ENCODE measurements at places on chromosomes 6 and 20.

- no peak for DNase-seq
Measured at GRCh38 chr20:16692009-16692408, 37.8 kb upstream of the SNRPB2 start.

DNA sequence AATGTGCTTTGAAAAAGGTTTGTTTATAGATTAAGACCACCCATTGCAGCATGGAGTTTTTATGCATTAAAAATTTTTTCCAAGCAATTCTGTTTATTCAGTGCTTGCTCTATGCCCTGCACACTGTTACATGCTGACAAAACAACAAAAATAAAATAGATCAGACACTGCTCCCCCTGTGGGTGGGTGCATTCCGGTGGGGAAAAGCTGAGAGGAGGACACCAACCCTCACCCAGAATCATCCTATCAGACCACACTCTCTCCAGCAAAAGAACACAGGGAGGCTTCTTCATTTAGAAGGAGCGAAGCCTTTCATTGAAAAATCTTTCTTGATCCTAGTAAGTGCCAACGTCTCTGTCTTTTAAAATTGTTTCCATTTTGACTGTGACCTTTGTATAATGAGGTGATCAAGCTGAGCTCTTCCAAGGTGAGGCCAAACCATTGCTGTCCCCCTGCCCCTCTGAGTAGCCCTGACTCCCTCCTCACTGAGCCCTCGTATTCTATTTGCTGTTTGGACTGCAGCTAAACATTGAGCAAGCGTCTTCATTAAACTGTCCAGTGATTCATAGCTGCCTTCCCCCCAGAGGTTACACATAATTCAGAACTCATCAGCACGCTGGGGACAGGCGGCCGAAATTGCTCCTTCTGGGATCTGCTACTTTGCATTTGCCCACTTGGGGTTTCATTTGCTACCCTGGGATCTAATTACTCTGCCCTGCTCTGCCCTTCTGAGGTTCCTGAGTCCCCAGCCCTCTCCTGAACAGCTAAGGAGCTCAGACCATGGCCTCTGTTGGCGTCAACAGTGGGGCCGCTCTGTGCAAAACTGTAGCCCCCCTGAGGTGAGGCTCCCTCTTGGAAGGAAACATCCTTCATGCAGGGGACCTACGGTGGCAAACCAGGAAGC lies 102.4 kb downstream of the F13A1 start:
- no peak for DNase-seq

- no peak for DNase-seq
Measured at GRCh38 chr6:136695412-136695811, 96.9 kb downstream of the MAP3K5 start.

DNA sequence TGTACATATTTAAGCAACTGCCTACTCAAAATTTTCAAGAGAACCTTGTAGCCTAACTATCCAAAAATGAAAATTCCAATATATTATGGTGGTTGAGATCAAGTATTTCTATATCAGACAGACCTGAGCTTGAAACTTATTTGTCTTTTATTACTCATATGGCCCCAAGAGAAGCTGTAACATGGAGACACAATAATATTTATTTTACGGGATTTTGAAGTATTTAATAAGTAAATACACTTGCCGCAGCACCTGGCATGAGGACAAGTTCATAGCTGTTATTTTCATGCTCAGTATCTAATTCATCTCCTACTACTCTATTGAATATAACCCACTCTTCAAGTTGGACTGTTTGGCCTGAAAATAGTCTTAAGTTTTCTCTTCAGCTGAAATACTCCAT lies 28.0 kb downstream of the PTPRK start:
- no peak for DNase-seq

DNA sequence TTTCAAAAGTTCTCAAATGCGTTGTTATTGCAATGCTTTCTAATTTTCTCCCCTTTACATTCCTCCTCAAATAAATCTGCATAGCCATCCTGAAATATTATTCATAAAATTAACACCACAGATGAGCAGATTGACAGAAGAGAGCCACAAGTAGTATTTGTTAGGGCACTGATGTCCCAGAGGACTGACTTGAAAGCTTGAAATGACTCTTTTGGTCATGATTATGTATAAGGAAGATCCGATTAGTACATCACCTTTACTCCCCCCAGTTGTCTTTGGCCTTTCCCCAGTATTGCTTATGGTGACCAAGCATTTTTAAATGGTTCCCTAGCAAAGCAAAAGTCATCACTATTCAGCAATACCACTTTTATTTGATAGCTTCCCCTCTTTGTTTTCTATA lies 187.6 kb downstream of the ADAT2 start:
- no peak for DNase-seq

DNA sequence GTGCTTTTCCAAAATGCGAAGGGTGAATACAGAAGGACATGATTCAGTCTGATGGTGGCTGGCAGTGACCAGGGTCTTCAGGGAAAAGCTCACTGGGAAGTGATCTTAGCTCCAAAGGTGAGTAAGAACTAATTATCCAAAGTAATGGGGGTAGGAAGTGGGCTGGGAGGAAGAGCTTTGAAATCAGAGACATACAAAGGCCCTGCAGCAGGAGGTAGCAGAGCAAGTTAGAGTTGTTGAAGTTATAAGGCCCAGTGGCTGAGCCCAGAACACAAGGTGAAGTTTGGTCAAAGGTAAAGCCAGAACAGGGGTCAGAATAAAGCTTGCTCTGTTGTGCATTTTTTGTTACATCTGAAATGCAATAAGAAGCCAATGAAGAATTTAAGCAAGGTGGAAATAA lies 81.2 kb downstream of the PLCB1 start:
- no peak for DNase-seq

GRCh38 chr20:48751871-48752270 lies 75.9 kb downstream of the PREX1 start:
- no peak for DNase-seq

DNA sequence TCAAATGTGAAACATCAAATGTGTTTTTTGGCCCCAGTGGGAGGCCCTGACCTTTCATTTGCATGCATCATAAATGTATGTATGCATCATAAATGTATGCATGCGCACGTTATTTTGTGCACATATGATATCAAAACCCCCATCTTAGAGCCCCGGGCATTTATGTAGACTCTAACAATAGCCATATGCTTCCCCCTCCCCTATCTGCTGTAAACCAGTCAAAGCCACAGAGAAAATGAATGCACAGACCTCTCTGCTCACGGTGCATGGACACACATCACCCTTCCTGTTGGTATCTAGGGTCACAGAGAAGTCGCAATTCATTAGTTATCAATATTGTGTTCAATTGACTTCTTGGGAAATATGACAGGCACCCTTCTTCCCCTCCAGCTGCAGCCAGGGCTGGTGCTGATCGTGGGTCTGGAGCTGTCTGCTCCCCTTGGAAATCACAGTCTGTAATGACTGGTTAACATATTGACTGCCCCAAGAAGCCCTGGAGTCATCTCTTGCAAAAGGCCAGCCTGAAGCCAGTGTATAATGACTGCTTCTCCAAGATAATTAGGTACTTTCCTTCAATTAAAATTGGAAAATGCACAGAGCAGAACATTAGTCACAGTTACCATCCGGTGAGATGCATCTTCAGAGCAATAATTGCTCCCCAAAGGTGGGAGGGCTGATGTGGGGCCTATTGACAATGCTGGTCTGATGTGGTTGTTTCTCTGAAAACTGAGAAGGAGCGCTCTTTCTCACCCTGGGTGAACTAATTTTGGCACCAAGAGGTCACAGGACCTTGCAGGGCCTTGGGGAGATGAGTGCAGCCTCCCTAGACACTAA lies 532.2 kb downstream of the CDH26 start:
- DNase-seq, result no peak

DNA sequence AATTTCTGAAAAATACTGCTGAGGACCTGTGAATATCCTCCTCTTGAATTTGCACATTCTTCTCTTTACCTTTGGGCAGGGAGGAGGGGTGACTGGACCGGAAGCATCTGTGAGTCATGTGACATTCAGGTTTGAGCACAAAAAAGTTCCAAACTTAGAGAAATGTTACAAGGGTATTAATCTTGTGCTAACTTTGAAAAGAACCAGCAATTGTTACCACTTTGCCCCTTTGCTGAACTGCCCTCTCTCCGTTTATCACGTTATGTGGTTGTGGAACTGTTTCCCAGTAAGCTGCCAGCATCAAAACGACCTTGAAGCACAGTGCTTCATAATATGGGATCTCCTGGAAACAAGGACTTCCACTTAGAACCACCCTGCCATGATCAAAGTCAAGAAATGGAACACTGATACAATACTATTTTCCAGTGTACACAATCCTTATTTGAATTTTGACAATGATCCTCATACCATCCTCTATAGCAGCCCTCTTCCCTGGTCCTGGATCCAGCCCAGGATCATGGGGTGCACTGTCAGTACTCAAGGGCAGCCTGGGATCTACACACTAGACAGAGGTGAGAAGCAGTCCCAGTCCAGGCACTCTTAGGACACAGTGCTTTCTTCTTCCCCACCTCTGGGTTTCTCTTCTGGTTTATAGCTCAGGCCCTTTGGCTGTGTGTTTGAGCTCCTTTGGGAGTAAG lies 2.3 kb upstream of the TUBB1 start:
- no peak for DNase-seq

DNA sequence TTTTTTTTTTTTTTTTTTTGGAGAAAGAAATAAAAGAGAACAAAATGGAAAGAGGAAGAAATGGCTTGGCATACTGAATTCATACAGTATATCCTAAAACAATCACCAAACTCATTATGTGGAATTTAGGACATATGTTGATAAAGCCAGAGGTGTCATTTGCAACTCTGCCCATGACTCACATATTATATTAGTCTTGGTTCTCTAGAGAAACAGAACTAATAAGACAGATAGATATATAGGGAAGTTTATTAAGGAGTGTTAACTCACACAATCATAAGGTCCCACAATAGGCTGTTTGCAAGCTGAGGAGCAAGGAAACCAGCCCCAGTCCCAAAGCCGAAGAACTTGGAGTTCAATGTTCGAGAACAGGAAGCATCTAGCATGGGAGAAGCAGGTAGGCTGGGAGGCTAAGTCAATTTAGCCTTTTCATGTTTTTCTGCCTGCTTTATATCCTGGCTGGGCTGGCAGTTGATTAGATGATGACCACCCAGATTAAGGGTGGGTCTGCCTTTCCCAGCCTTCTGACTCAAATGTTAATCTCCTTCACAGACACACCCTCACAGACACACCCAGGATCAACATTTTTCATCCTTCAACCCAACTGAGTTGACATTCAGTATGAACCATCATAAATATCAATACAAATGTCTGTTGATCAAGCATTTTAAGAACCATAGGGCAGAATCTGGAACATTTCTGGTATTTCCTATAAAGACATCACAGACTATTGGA lies 102.3 kb downstream of the UBE3D start:
- DNase-seq, result no peak

DNA sequence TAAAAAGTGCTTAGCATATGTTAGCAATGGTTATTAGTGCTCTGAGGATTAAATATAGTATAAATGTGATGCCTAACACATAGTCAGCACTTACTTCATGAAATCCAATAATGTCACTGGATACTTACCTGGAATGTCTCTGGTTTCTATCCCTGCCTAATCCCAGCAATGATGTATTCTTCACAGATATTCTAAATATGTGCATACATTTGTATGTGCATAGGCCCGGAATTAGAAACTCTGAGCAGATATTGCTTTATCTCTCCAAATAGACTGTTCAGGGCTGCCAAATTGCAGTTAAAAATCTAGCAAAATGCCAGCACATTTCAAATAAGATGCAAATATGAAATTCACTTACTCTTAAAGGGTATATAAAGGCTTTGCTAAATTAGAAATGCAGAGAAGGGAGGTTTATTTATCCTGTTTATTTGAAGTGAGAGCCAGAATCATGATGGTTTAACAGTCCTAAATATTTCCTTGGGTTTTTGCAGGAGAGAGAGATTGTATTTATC lies 81.3 kb downstream of the SAMD5 start:
- no peak for DNase-seq

- no peak for DNase-seq
Measured at GRCh38 chr20:11551479-11551878, 366.2 kb upstream of the BTBD3 start.

GRCh38 chr20:17471606-17472187 lies 59.5 kb downstream of the BFSP1 start:
- DNase-seq, result no peak

- DNase-seq, result no peak
Measured at GRCh38 chr6:37669306-37669705, 28.4 kb downstream of the MDGA1 start.

DNA sequence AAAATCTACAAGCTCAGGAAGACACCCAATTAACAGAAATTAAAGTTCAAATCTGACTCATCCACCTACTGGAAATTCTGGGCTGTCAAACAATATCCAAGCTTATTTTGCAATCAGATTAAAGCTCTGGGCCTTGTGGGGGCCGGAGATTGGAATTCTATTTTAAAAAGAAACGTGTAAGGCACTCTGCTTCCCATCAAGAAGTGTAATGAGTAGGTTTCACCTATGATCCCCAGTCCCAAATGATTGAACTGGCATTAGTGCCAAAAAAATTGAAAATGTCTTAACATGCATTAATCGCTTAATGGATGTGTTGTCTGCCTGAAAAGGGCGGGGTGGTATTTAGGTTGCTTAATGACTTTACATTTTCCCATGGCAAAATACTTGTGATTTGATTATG lies 542.4 kb upstream of the BTBD3 start:
- DNase-seq, result no peak

DNA sequence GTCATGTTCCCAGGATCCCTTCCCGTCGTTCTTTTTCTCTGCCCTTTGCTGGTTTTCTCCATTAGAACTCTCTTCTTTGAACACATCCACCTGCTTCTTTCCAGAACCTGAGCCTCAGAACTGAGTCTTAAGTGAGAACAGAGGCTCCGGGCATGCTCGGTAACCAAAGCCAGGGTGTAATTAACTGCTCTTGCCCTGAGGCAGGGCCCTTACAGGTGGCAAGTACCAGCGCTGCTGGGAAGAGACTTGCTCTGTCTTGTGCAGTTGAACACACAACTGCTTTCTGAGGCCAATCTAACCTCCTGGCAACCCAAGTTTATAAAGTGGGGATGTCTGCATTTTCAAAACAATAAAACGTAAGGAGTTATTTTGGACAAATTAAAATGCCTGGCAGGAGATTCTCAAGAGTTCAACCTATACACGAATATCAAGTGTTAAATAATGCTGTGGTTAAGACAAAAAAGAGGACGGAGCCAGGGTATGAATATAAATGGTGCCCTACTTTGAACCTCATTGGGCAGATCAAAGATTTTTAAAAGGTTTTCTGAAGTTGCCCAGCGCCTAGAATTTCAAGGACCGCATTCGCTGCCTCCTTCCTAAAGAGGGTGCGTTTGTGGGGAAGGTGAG lies 12.4 kb upstream of the DEK start:
- DNase-seq, result no peak

- DNase-seq, result peak; percentile 23
Measured at GRCh38 chr6:42520786-42521607, 42.8 kb upstream of the UBR2 start.

GRCh38 chr20:37288091-37288490 lies 1.4 kb upstream of the MANBAL start:
- no peak for DNase-seq

Measured in activated CD4-positive, alpha-beta T cell treated with anti-CD3 and anti-CD28 coated beads, Interleukin-2, amount 50 U/mL, for 48 hours (primary cell).